GM12891 (cell line): ENCODE measurements at places on chromosomes 11 and 22.

DNA sequence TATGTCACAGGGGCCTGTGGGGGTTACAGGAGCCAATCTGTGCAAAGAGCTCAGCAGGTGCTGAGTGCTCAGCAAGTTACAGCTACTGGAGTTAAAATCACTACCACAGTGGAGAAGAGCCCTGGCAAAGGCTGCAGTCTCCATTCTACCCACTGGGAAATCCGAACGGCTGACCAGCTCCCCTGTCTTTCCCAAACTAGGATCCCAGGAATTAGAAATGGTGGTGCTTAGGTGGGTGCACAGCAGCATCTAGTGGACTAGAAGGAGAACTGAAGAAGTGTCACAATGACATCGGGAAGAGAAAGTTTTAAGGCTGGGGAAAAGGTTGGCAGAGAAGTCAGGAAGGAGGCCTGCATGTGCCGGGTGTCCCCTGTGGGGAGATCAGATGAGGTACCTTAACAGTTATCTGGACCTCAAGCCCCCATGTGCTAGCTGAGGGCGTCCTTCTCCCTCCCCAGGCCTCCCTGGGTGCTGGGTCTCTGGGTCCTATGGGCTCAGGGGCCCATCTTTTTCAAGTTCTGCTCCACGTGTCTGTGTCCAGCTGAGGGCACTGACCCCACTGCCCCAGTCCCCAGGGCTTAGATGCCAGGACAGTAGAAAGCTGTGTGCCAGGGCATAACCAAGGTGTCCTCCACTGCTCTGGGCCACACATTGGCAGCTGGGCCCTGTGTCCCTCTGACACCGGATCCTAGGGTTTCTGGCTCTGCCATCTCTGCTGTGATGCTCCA is 1.9 kb downstream of the PIWIL3 start:
- no peak for DNase-seq

DNA sequence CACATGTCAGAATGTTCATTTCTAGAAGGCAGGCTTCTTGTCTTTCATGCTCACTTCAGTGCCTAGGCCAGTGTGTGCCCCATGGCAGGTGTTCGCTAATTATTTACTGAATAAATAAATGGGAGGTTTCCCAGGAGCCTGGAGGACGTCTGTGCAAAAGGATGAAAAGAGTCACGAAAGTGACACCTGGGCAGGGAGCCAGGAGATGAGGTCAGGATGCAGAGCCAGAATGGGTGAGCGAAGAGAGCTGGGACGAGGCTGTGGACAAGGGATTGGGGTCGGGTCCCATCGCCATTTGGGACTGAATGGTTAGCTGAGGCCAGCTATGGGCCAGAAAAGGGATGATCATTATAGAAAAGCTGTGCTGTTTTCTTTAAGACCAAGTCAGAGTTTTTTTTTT is 560.4 kb downstream of the TBC1D22A start:
- DNase-seq: no peak

- no peak for DNase-seq
Measured at GRCh38 chr11:44387825-44388224, 77.9 kb upstream of the ALX4 start.

- DNase-seq: no peak
Measured at GRCh38 chr11:12973528-12974181, 35.5 kb upstream of the RASSF10 start.

- DNase-seq: no peak
Measured at GRCh38 chr11:79086056-79086455, 354.8 kb downstream of the TENM4 start.

DNA sequence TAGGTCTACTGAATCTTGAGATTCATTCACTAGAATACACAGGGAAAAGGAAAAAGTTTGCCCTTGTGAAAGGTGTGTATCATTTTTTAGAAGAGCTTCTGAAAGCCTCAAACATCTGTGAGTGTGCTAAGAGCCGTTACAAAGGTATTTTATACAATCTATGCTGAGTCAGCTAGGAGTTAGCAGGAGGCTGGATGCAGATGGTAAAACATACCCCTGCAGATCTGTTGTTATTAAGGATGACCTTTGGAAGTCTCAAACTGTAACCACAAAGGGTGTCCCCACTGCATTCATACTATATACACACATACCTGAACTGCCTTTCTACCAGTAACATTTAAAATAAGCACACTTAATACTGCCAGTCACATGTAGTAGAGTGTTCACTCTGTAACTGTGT is 8.4 kb upstream of the C11orf91 start:
- DNase-seq: no peak

- DNase-seq: no peak
Measured at GRCh38 chr11:19805376-19805775, 92.7 kb downstream of the NAV2 start.
